ENCODE measurements at places on chromosomes 12 and 14. TPM values are rescaled to one million over a fixed set of nuclear protein-coding genes. Genes with fewer than 3 reads are reported as not detected.

Gene SVOP
- total RNA-seq: 0.33 TPM

Gene LGR5
- total RNA-seq: under 0.01 TPM

Gene RNFT2
- total RNA-seq: 0.63 TPM

Gene CACNA2D4
- total RNA-seq: 3.4 TPM

Gene KCNA5
- total RNA-seq: 1.2 TPM

Gene TAS2R8
- total RNA-seq: not detected

DNA sequence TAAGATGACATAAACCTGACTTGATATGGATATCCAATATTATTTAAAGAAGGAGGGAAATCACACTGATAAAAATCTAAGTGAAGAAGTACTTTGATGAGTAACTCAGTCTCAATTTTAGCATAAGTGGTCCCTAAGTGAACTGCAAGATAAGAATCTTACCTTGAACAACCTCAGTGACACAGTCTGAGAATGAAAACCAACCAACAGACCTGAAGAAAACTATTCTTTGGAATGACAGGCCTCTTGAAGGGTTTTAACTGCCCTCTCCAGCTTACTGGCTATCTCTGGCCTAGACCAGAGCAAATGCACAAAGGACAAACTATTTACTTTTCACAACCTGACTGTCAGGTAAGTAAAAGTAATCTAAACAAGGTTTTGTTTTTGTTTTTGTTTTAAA lies 44.7 kb downstream of the CPM start:
- no peak overlapping the region for H3K4me3 ChIP-seq
- H3K36me3 ChIP-seq: no peaks in the 10 kb centered on the region
- no peaks in the 10 kb centered on the region for H3K27me3 ChIP-seq
- H3K4me1 ChIP-seq: no peaks in the 10 kb centered on the region
- DNase-seq: no peak
- H3K27ac ChIP-seq: no peak overlapping the region

- no peak overlapping the region for H3K27ac ChIP-seq
- H3K27me3 ChIP-seq: peaks cover 53% of the 10 kb centered on the region
- no peaks in the 10 kb centered on the region for H3K36me3 ChIP-seq
- DNase-seq: no peak
Observed at GRCh38 chr14:100593751-100594624, 6.8 kb upstream of the BEGAIN start.

DNA sequence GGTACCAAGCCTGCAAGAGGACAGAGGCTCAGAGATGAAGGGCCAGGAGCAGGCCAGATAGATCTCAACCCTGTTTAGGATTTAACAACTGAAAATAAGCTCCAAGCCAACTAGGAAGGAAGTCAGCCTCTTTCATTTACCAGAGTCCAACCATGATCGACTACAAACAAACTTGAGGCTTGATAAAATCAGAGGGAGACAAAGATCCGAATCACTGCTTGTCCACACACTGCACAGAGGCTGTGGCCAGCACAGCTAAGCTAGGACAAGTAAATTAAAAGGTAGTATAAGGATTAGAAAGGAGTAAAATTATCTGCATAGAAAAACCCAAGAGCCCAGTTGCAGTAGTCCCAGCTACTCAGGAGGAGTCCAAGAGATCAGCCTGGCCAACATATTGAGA lies 40.3 kb downstream of the FAM222A start:
- H3K36me3 ChIP-seq: no peaks in the 10 kb centered on the region
- DNase-seq: no peak
- H3K27ac ChIP-seq: no peak overlapping the region
- no peak overlapping the region for H3K4me3 ChIP-seq
- no peaks in the 10 kb centered on the region for H3K27me3 ChIP-seq

All from esophagus muscularis mucosa (tissue), 4 donors.